ENCODE measurements at places on chromosomes 5 and 9. TPM values are rescaled to one million over a fixed set of nuclear protein-coding genes. Genes with fewer than 3 reads are reported as not detected.

- no peaks in the 10 kb centered on the region for H3K36me3 ChIP-seq
- no peaks in the 10 kb centered on the region for H3K4me1 ChIP-seq
- H3K4me3 ChIP-seq, result no peak overlapping the region
- no peaks in the 10 kb centered on the region for H3K27me3 ChIP-seq
These were observed 65.0 kb downstream of the ST8SIA4 start for GRCh38 chr5:100838048-100838473.

DNA sequence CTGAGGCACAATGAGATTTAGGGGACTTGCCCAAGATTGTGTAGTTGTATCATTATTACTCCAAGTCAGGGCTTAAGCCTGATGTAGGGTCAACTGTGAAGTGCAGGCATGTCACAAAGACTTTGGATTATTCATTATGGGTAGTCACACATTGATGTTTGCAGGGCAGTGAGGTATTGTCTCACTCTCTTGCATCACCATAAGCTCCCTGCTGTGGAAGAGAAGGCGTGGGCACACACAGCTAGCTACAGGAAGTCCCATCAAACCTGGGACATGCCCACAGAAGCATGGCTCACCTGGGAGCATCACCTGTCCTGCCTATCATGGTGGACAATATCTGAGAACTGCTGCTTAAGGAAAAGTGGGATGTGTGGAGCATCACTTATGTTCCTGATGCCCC lies 42.1 kb downstream of the TMOD1 start:
- no peaks in the 10 kb centered on the region for H3K4me1 ChIP-seq
- DNase-seq, result no peak
- no peak overlapping the region for H3K27ac ChIP-seq
- H3K36me3 ChIP-seq, result no peaks in the 10 kb centered on the region
- no peaks in the 10 kb centered on the region for H3K27me3 ChIP-seq

Gene DDX4
- total RNA-seq, result not detected

- peak; percentile 8 for DNase-seq
- no peak overlapping the region for H3K27ac ChIP-seq
- H3K4me3 ChIP-seq, result no peak overlapping the region
- H3K4me1 ChIP-seq, result peaks cover 4% of the 10 kb centered on the region
These were observed 19.3 kb downstream of the PGGT1B start for GRCh38 chr5:115243412-115243811.

DNA sequence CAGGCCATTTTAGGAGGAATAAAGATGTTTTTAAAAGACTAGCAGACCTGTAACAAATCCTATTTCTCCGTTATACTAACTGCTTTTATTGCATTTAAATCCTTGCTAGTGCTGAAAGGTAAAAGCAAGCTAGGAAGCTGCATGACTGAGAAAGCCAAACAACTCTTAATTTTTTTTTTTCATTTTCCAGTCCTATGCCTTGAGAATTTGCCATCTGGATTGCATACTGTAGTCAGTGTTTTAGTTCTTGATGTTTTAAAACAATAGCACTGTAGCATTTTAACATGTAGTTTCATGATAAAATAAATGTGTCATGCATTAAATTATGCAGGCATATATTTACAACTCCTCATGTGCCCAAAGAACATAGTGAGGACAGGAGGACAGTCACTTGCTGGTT lies 108.4 kb upstream of the FGF10 start:
- DNase-seq, result no peak
- no peaks in the 10 kb centered on the region for H3K27me3 ChIP-seq
- no peak overlapping the region for H3K27ac ChIP-seq
- no peaks in the 10 kb centered on the region for H3K4me1 ChIP-seq
- no peaks in the 10 kb centered on the region for H3K36me3 ChIP-seq
- no peak overlapping the region for H3K4me3 ChIP-seq

GRCh38 chr5:37667846-37668245 lies 172.0 kb downstream of the GDNF start:
- H3K27me3 ChIP-seq, result no peaks in the 10 kb centered on the region
- peaks cover 10% of the 10 kb centered on the region for H3K4me1 ChIP-seq
- no peak overlapping the region for H3K4me3 ChIP-seq
- no peaks in the 10 kb centered on the region for H3K36me3 ChIP-seq

DNA sequence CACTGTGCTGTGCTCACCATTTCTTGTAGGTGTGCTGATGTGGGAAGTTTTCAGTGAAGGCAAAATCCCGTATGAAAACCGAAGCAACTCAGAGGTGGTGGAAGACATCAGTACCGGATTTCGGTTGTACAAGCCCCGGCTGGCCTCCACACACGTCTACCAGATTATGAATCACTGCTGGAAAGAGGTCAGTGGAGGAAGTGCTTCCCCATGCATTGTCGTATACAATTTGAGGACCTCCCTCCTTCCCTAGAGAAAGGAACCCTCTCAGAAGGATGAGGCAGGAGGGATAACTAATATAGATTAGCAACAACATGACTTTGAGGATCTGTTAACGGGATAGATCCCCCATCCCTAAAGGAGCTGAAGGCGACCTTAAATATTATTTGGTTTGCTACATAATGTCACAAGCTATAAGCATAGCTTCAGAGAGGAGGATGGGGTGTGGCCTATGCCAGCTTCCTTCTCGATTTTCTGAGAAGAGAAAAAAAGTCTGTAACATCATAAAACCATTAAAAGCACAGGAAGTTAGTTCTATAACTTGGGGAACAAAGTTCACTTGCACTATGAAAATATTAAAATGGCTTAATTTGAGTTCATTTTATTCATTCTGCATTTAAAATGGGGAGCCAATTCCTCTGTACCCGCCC lies 17.0 kb upstream of the CYFIP2 start:
- DNase-seq, result no peak
- no peaks in the 10 kb centered on the region for H3K27me3 ChIP-seq
- H3K4me1 ChIP-seq, result no peaks in the 10 kb centered on the region
- H3K36me3 ChIP-seq, result no peaks in the 10 kb centered on the region
- no peak overlapping the region for H3K4me3 ChIP-seq
- no peak overlapping the region for H3K27ac ChIP-seq

Gene BTNL3
- 0.71 TPM for total RNA-seq

Gene ERAP2
- 4.9 TPM for total RNA-seq

Gene SPINK5
- 4.2 TPM for total RNA-seq

Gene PTGER4
- 33.6 TPM for total RNA-seq

GRCh38 chr5:109836280-109836679 lies 146.6 kb downstream of the MAN2A1 start:
- H3K36me3 ChIP-seq, result peaks cover 9% of the 10 kb centered on the region
- no peaks in the 10 kb centered on the region for H3K27me3 ChIP-seq
- H3K27ac ChIP-seq, result no peak overlapping the region
- no peak overlapping the region for H3K4me3 ChIP-seq
- no peaks in the 10 kb centered on the region for H3K4me1 ChIP-seq

DNA sequence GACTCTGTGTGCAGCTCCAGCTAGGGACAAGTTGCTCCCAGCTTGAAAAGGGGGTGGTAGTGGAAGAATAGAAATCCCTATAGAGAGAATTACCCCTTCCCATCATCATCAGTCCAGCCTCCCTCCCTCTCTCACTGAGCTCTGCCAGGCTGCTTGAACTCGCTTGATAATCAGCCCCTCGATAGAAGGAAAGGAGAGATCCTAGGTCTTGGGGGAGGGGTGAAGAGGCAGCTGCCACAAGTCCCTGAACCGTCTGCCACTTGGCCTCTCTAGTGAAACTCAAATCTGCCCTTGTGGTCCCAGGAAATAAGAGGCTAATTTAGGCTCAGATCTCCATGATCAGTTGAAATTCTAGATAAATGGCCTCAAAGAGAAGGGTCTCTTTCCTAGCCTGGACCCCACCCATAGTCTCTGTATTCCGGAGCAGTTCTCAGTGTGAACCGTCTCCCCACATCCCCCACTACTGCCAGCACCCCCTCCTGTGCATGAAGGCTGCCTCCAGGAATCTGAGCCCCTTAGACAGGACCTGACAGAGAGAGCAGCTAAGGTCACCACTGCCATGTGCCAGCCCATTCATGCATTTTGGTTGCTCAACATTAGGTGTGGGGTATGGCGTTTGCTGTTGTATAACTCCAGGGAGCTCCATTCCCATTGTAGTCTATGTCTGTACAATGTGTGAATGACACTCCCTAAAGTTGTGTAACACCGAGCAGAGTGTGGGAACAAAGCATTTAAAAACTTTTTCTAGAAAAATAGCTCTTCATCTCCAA lies 5.5 kb downstream of the DNAJB5 start:
- DNase-seq, result no peak
- peak overlapping the region; percentile 99 for H3K27ac ChIP-seq
- no peak overlapping the region for H3K4me3 ChIP-seq
- no peaks in the 10 kb centered on the region for H3K27me3 ChIP-seq
- H3K4me1 ChIP-seq, result no peaks in the 10 kb centered on the region
- H3K36me3 ChIP-seq, result peaks cover 11% of the 10 kb centered on the region

DNA sequence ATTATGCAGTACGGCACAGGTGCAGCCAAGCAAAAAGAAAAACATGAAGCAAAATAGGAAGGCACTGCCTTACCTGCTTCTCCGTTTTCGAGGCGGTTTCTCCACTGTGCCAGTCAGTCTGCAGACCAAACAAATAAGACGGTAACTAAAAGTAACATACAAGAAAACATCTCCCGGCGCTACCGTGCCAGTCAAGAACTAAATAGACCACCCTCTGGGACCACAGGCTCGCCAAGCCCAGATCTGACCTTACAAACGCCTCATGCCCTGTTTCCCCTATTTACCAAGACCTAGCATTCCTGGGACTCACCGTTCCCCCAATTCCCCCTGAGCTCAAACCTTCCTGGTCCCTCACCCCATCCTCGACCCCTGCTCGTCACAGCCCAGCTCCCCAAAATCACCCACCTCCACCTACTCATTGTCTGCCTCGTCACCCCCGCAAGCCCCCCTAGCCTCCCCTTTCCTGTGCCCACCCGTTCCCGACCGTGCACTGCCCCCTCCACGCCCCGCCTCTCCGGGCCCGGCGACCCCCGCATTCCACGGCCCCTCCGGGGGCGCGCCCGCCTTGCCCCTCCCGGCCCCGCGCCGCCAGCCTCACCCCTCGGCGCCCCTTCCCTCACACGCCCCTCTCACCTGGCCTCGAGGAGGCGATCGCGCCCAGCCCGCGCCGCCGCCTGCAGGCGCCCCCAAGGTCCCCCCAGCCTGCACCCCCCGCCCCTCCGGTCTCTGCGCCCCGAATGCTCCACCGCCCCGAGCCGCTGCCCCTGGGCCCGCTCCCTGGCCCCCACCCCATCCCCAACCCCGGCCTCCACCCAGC lies 560 bp downstream of the SCAI start:
- no peaks in the 10 kb centered on the region for H3K27me3 ChIP-seq
- H3K4me3 ChIP-seq, result peak overlapping the region; percentile 57
- peak; percentile 16 for DNase-seq

DNA sequence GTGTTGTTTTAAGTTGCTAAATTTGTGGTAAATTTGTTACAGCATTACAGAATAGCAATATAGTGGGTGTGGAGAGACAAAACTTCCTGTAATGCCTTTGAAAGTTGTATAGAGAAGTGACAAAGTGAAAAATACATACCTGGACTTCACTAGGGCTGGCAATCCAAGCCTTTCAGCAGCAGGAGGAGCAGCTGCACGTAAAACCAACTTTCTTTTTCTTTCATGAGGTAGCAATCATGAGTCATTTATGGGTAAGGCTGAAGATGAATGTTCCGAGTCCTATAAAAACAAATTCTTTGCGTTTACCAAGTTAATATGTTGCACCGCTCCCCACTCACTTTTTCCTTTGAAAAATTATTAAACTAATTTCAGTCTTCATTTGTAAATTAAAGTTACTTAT lies 1138.2 kb downstream of the TAF11L14 start:
- H3K36me3 ChIP-seq, result no peaks in the 10 kb centered on the region
- H3K4me3 ChIP-seq, result no peak overlapping the region
- peak; percentile 14 for DNase-seq
- no peak overlapping the region for H3K27ac ChIP-seq
